ENCODE measurements at places on chromosomes 1 and 21.

GRCh38 chr1:212648431-212648830 lies 39.9 kb downstream of the ATF3 start:
- DNase-seq = no peak

DNA sequence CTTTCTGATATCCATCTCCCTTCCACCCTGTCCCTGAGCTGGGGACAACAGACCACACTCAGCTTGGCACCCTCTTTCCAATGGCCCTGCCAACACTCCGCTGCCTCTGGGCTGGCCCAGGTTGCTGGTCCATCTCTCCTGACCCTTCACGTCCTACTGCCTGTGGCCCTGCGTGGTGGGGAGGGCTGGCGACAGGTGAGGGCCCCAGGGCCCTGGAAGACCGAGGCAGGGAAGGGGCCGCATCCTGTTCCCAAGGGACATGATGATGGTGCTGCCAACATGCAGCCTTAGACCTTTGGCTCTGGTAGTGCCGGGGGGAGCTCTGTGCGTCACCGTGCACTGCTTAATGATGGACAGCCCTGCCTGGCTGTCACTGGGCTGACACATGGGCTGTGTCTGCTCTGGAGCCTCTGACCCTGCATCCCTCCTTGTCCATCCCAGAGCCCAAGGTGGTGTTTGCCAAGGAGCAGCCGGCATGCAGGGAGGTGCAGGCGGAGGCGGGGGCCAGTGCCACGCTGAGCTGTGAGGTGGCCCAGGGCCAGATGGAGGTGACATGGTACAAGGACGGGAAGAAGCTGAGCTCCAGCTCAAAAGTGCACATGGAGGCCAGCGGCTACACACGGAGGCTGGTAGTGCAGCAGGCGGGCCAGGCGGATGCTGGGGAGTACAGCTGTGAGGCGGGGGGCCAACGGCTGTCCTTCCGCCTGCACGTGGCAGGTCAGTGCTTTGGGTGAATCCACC lies 65.2 kb downstream of the OBSCN start:
- DNase-seq = no peak

DNA sequence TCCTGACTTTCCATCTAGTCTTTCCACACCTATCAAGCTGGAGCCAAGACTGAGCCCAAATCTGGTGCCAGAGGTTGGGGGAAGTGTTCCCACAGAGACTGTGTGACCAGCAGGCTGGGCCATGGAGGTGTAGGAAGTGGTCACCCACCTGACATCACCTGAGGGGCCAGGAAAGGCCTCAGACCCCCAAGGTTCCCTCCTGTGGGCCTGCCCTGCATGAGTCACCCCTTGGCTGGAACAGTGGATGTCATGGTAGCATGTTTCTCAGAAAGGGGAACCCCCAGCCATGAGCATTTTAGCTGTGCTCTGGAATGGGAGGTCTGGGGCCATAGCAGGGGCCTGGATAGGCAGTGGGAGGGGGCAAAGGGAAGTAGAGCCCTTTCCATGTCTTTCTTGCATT lies 5.7 kb upstream of the TNFRSF8 start:
- DNase-seq = no peak

- no peak for DNase-seq
These were observed 138.5 kb downstream of the CLIC6 start for GRCh38 chr21:34807146-34807880.

DNA sequence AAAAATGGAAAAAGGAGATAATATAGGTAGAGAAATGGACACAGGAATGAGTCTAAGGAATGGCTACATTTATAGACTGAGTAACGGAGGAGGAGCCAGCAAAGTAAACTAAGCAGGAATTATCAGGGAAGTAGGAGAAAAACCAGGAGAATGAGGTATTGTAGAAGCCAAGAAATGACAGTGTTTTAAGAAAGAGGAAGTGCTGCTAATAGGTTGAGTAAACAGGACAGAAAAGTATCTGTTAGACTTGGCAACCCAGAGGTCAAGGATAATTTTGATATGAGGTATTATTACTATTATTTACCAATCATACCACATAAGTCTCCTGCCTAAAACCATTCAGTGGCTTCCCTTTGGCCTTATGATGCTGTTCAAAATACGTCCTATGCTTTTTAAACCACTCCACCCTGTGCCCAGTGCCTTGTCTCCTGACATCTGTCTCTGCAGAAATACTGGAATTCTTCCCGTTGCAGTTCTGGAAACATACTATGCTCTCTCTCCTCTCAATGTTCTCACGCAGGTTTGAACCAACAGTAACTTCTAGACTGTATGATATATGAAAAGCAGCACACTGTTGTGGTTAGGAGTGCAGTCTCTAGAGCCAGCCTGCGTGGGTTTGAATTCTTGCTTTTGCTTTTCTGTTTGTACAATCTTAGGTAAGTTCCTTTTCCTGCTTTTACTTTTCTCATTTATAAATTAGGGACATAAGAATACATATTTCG lies 24.6 kb upstream of the NEK7 start:
- DNase-seq = no peak

DNA sequence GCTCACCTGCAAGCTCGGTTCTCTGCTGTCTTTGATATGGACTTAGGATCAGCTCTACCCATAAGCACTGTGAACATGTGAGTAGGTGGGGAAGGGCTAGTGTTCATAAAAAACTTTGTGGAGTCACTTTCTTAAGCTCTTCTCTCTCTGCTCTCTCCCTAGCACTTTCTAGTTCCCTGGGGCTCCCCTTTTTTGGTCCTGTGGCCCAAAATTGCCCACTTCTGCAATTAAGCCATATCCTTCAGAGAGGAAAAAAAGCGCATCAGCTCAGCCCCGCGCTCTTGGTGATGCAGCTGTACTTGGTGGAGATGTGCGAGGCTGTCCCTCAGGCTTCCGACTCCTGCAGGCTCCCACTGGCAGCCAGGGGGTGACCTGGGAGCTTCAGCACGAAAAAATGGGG lies 23.4 kb downstream of the CCSAP start:
- no peak for DNase-seq

- peak; percentile 38 for DNase-seq
These were observed 11.1 kb upstream of the RAB42 start for GRCh38 chr1:28580722-28581530.

DNA sequence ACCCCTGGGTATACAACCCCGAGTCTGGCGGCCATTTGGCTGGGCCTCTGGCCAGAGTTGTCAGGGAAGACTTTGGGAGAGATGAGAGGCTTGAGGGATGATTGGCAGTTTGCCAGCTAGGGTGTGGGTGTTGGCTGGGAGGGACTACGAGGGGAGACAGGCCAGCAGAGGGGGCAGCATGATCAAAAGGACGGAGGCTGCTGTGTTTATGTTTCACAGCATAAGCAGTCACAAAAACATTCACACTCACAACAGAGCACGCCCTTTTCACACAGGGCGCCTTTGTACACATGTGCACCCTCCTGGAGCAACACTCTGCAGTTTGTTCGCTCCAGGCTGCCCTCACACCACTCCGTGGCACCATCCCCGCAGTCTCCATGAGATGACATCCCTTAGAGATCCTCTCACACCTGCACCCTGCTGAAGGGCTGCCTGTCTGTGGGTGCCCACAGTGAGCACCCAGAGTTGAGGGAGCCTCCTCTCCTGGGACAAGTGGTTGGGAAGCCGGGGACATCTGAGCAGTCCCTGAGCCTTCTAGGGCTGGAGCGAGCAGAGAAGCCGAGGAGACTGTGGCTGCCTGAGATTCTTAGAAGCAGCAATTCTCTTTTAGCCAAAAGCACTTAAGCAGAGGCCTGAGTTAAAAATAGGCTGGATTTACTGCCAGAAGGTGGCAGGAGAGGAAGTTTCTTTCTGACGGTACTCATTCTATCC lies 15.4 kb downstream of the EFNA3 start:
- peak; percentile 97 for DNase-seq
